ENCODE measurements at places on chromosomes 16 and 17.

- DNase-seq = no peak
Observed at GRCh38 chr16:21620592-21620991, 21.2 kb downstream of the METTL9 start.

DNA sequence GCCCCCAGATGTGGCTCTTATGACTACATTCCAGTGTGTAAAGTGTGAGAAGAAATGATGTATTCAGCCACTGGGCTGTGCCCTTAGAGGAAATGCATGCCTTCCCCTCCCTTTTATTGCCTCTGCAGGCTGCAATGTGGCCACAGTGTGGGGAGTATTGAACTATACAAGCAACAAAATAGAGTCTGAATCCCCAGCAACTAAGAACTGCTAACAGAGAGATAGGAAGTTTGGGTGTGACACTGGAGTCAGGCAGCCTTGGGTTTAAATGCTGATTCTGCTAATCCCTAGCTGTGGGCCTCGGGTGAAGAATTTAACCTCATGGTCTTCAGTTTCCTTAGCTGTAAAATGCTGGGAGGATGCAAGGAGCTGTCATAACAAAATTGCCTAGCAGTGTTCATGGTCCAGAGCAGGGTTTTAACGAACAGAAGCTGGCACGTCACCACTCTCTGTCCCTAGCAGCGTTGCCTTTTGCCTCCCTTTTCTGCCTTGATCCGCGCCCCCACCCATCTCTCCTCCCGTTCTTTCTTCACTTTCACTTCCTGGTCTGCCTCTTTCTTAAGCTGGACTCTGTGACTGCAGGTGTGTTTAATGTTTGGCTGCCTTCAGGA, 50.3 kb downstream of the KPNA2 start:
- DNase-seq = no peak

DNA sequence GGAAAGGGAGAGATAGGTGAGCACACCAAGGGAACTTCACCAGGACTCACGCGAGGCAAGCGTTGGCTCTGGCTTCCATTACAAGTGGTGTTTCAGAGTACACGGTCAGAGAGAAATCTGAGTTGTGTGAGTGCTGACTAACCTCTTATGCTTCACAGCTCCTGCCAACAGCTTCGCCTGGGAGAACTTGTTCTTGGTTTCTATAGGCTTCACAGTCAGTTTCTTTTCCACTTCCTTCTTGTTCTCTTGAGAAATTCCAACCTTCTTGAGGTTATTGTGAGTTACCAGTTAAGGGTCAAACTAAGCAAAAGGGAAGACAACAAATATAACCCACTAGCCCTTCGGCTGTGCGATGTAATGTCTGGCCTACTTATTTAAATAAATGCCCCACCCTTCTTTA, 18.9 kb downstream of the PSME3IP1 start:
- no peak for DNase-seq

- no peak for DNase-seq
Observed at GRCh38 chr17:65066901-65067300, 10.4 kb upstream of the GNA13 start.

GRCh38 chr16:85823328-85823920, 23.9 kb downstream of the COX4I1 start:
- no peak for DNase-seq

- DNase-seq = no peak
Observed at GRCh38 chr17:65121916-65122806, 15.0 kb upstream of the RGS9 start.

All from fibroblast of skin of right quadriceps (primary cell).